Bronchial epithelial cell (primary cell): ENCODE measurements at places on chromosomes 13 and 19.
A peak's percentile ranks its signal among the peaks of the same experiment; 100 is the strongest.

- DNase-seq: peak; percentile 81
Observed at GRCh38 chr13:19958155-19959111, at the start of gene ZMYM2. Gene ZMYM2 (plus strand): TSS chr13:19958727. CDS start chr13:19993073, 34,346 bp downstream.

GRCh38 chr13:103852036-103852435 is 785.8 kb upstream of the SLC10A2 start:
- DNase-seq: no peak

DNA sequence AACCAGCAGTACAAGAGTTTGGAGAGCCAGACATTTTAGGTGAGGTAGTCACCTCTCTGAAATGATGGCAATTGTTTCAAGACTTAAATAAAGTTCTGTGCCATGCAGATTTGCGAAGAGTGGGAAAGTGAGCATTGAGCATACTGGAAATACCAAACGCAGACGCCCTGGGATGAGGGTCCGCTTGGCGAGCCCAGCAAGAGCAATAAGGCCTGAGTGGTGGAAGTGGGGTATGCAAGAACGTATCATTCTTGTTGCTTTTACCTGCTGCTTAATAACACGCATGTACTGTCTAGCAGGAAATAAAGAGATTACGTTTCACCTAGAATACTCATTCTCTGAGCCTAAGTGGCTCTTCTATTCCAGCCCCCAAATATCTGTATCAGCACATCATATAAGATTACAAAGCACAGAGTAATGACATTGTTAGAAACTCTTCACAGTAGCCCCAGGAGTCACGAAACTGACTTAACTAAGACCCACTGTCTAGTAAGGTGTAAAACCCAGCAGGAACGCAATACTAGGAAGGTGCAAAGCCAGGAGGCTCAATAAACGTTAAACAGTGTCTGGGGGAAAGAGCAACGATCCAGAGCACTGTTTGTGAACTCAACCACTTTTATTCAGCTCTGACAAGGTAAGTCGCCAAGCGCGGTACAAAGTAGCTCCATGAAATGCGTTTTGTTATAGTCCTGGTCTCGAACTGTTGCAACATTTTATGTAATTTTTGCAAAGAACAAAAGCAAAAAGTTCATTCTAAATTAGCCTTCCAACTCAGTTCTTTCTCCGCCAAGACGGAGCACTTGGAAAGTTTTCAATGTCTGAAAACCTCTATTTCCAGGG is 1.2 kb downstream of the RCBTB2 start:
- DNase-seq: peak; percentile 45

- no peak for DNase-seq
Observed at GRCh38 chr13:40637643-40638042, 28.8 kb downstream of the FOXO1 start.

GRCh38 chr19:51158474-51159129 is 16.5 kb downstream of the SIGLEC7 start:
- peak; percentile 33 for DNase-seq

GRCh38 chr13:44514278-44514677 is 61.9 kb downstream of the TSC22D1 start:
- no peak for DNase-seq

DNA sequence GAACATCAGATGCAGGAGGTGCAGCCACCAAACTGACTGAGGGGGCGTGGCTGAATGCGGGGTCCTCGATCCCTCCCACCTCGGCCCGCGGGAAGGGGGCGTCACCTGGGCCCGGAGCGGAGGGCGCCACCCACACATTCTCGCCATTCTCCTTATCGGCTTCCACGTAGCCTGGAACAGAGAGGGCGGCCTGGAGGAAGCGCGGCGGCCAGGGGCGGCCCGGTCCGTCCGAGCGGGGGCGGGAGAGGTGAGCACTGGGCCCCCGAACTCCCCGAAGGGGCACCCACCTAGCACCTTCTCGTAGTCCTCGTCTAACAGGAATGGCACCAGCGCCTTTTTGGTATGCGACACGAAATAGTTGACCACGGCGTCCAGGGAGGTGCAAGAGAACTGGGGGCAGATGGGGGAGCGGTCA is 11.8 kb downstream of the STAP2 start:
- no peak for DNase-seq

GRCh38 chr19:12865746-12866415 is 15.4 kb downstream of the DNASE2 start:
- DNase-seq: no peak

DNA sequence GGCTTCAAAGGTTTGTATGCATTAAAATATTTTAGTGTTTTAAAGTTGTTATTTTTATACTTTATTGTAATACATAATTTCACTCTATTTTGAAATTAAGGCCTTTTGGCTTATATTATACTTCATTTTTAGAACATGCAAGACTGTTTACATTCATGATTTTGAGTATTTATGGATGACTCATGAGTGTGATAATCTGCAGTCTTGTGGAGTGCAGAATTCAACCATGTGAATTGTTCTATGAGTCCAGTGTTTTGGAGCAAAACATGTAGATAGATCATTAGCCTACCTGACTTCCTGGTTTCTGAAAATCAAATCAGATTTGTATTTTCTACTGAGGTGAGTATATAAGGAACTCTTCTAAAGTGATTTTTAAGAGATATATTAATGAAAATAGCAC is 241.8 kb downstream of the PCCA start:
- peak; percentile 5 for DNase-seq

DNA sequence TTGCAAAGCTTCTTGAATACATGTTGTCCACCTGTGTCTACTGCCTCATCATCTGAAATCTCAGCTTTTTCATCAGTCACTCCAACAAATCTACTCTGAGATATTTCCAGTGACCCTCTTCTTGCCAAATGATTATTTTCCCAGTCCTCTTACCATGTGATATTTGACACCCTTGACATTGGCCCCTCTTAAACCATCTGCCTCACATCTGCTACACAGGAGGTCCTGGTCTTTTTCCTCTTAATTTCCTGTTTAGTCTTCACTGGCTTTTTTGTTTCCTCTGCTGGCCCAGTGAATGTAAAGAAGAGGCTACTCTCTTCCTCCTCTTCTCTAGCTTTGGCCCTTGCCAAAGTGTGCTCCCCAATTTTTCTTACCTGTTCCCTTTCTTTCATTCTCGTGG is 218.7 kb downstream of the DNAJC15 start:
- no peak for DNase-seq

- DNase-seq: no peak
Observed at GRCh38 chr19:4534836-4535658, at the start of gene PLIN5. Gene PLIN5 (minus strand): TSS chr19:4535224. CDS start chr19:4534074, 1,150 bp downstream.

DNA sequence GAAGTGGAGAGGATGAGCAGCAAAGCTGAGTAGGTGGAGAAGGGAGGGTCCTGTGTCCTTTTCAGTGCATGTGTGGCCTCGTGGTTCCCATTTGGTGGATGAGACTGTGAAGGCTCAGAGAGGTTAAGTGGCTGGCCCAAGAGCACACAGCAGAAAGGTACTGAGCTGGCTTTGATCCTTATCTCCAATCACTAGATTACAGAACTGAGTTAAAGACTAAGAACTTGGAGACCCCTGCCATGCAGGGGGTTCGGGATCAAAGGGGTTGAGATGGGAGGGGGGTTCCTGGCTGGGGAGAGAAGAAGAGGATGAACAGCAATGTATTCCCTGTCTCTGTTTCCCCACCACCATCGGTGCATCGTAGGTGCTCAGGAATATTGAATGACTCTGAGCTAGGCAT is 11.8 kb downstream of the CELF5 start:
- DNase-seq: no peak

- DNase-seq: no peak
Observed at GRCh38 chr19:47547199-47547598, 25.7 kb downstream of the ZNF541 start.

- DNase-seq: no peak
Observed at GRCh38 chr19:35126624-35126959, 8.3 kb downstream of the LGI4 start.

DNA sequence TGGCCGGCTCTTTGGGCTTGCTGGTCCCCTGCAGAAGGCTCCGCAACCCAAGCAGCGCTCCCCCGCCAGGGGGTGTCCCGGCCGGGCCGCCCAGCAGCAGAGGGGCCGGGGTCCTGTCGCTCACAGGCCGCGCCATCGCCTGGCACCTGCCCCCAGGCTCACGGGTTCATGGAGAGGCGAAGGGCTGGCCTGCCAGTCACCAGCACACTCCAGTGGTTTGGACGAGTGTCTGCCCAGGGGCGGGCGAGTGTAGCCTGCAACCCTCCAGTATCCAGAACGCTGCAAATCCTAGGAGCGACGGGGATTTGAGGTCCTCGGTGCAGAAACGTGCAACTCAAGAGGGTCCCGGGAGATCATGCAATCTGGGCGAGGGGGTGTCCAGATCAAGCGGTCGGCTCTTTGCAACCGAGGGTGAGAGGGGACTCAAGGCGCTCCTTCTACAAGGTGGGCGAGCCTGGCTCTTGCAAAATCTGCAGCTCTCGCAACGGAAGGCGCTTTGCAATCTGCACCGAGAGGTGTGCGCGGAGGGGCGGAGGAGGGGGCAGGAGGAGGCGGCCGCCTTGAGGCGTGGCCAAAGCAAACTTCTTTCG is at the start of gene DBP:
DBP (minus strand) TSS at position 521 of the 590 bp plus-strand sequence; CDS start at position 136, 385 bp downstream.
- DNase-seq: no peak

GRCh38 chr19:3669082-3669946 is 31.0 kb downstream of the PIP5K1C start:
- no peak for DNase-seq

GRCh38 chr13:39688699-39689405 is 33.4 kb downstream of the COG6 start:
- no peak for DNase-seq

GRCh38 chr19:35015270-35015953 is 14.9 kb upstream of the SCN1B start:
- DNase-seq: no peak

- DNase-seq: no peak
Observed at GRCh38 chr13:51636349-51636890, 52.2 kb downstream of the WDFY2 start.

GRCh38 chr13:77338329-77338728 is 11.4 kb upstream of the MYCBP2 start:
- no peak for DNase-seq

DNA sequence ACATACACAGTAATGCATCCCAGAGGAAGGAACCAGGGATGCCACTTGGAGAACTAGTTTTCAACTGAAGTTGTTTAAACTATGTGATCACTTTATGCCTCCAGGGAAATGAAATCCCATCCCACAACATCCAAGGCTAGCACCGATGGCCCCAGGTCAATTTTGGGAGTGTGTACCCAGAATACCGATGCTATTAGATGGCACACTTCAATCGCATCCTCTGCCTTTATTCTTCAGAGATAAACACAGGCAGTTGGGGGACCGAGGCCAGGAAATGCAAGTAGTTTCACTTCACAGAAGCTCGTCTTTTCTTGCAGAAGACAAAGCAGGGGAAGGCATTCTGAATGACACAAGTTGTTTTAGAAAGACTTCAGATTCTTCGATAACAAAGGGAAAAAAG is 13.8 kb downstream of the STK24 start:
- no peak for DNase-seq

DNA sequence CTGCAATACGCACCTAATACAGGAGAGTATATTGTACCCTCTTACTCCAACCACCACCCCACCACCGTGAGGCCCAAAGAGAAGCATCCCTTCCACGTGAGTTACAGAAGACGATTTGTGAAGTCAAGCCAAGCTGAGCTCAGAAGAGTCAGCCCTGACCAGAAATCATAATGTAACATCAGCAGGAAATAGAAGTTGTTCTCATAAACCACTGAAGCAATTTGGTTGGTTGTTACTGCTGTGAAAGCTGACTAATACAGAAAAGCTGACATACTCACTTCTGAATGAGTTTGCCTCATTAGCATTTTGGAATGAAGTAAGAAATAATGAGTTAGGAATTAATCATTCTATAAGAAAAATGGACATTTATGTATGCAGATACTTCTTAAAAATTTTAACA is 749.4 kb upstream of the SLC10A2 start:
- peak; percentile 38 for DNase-seq

- DNase-seq: no peak
Observed at GRCh38 chr19:40407714-40408597, 5.2 kb downstream of the PRX start.
